ENCODE measurements at places on chromosomes 11 and 22.
A peak's percentile ranks its signal among the peaks of the same experiment; 100 is the strongest.

DNA sequence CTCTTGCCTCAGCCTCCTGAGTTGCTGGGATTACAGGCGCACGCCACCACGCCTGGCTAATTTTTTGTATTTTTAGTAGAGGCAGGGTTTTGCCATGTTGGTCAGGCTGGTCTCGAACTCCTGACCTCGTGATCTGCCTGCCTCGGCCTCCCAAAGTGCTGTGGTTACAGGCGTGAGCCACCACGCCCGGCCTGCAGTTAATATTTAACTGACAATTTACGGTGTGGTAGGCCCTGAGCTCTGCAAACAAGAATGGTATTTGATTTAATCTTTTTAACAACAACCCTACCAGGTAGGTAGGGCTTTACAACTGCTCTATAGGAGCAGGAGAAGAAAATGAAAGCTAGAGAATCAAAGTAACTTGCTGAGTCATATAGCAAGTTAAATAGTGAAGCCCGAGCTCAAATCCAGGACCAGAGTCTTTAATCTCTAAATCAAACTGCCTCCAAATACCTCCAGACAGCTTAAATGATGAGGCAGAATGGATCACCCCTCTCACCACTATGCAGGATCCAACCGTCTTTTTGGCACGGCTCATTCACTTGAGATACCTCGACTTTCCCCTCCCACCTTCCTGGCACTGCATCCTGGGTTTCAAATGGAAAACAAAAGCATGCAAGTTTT, 9.4 kb downstream of the UEVLD start:
- DNase-seq: no peak

GRCh38 chr22:43142880-43143562, at the start of gene MCAT:
Gene MCAT, minus strand, starts transcription at chr22:43143398. Its CDS starts 50 bp downstream, at chr22:43143348.
- DNase-seq: peak; percentile 64

DNA sequence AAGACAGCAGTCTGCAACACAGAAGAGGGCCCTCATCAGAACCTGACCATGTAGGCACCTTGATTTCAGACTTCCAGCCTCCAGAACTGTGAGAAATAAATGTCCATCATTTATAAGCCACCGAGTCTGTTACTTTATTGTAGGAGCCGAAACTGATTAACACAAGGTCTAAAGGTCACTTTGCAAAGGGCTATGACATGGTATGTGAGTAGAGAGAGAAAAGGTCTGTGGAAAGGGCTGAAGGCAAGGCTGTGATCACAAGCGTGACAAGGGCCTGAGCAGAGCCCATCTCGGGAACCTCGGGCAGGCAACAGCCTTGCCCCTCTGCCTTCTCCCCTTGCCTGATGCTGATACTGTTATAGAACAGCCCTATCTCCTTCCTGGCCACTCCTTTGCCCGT, 73.4 kb upstream of the TEAD1 start:
- no peak for DNase-seq

DNA sequence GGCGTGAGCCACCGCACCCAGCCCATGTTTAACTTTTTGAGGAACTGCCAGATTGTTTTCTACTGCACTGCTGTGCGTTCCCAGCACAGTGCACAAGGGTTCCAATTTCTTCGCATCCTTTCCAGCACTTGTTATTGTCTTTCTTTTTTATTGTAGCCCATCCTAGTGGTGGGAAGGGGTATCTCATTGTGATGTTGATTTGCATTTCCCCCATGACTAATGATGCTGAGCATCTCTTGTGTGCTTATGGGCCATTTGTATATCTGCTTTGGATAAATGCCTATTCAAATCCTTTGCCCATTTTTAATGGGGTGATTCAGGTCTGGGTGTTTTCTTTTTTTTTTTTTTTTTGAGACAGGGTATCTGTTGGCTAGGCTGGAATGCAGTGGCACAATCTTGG, 36.6 kb upstream of the SYT7 start:
- no peak for DNase-seq

GRCh38 chr22:19657252-19658056, 56.8 kb upstream of the SEPTIN5 start:
- no peak for DNase-seq

DNA sequence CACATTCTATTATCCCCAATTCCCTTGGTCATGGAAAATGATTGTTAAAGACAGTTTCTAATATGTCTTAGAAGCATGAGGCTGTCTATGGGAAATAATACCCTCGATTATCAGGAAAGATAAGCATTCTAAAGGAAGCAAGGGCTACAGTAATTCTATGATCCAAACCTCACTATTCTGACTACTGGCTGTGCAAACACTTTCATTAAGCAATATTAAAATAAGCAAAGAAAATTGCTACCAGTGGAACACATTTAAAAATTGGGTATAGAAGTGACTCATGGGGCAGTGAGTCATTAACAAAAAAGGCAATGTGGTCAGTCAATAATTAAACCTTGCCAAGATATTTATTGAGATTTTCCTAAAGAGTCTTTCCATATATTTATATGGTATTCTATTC, 1415.2 kb upstream of the TENM4 start:
- peak; percentile 10 for DNase-seq

DNA sequence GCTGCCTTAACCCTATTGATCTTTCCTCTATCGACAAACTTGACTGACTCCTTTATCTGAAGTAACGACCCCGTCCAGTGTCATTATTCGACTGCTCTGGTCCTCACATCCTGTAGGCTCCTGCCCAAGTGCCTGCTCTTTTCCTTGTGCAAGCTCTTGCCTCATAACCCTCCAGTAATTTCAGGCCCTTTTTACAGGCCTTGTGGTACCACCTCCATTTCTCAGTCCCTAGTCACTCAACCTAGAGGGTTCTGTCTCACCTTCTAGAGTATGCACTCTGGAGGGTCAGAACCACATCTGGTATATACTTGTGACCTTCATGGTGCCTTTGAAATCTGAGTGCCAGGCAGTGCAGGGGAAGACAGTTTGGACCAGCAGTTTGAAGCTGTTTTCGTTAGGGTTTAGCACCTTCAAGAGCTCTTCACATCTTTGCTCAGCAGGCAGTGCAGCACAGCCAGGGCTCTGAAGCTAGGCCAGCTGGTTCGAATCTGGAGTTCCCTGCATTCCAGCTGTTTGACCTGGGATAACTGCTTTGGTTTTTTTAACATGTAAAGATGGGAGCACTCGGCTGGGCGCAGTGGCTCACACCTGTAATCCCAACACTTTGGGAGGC, 11.2 kb downstream of the SNRPD3 start:
- peak; percentile 29 for DNase-seq

DNA sequence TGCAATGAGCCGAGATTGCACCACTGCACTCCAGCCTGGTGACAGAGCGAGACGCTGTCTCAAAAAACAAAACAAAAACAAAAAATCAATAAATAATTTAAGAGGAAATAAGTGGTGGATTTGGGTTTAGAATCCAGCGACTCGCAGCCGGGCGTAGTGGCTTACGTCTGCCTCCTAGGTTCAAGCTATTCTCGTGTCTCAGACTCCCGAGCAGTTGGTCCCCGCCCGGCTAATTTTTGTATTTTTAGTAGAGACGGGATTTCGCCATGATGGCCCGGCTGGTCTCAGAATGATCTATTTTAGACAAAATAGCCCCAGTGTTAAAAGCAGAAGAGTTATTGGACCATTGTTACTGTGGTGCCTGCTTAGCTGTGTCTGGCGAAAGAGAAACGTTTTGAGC, 29.8 kb downstream of the SNU13 start:
- no peak for DNase-seq

DNA sequence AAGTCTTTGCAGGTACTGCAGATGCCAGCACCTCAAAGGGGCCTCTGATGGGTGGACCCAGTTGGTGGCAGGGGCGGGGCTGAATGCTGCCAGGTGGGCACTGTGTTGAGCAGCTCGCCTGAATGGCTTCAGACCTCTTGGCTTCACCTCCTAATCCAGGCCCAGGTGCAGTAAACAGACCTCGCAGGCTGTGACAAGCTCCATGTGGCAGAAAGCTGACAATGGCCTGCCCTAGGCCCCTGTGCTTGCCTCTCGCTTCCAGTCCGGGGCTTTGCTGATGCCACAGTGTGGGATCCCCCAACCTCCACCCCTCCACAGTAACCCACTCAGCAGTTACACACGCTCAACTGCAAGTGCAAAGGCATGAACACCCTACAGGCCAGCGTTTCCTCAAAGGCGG, 9.4 kb downstream of the IGLL1 start:
- no peak for DNase-seq

Data from amniotic epithelial cell (primary cell).